ENCODE measurements at places on chromosomes 6 and 20.

DNA sequence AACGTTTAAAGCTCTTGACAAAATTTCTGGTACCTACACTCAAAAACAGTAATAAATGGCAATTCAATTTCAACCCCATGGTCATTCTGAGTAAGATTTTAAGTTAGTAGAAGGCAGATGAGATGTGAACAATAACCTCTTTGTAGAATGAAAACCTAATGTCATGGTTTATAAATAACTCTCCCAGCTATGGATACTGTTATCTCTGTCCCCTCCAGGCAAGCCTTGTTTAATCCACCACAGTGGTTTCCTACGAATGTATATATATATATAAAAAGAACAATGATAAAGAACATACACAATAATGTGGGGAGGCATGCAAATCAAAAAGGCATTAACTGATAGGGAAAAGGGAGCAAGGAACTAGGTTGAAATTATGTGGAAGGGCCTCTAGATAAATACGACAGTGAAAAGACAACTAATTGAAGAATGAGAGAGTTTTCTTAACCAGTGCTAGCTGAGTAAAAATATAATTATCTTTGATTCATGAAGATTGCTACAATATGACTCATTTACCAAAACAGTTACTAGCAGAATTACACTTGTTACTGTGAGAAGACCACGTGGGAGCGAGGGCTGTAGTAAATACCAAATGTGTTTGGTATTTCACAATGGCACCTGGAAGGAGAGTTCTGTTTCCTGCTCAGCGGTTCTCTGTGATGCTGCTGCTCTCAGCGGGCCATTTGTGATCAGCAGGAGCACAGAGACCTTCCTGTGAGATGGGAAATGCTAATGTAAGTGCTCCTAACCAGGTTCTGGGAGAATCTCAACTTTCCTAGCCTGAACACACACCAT is 173.7 kb downstream of the MBOAT1 start:
- DNase-seq = no peak

GRCh38 chr6:138864343-138864890 is 68.5 kb downstream of the ECT2L start:
- no peak for DNase-seq

GRCh38 chr6:70151616-70152015 is 151.3 kb downstream of the COL9A1 start:
- DNase-seq = no peak

- no peak for DNase-seq
Observed at GRCh38 chr6:134352786-134353480, 35.0 kb upstream of the SGK1 start.

DNA sequence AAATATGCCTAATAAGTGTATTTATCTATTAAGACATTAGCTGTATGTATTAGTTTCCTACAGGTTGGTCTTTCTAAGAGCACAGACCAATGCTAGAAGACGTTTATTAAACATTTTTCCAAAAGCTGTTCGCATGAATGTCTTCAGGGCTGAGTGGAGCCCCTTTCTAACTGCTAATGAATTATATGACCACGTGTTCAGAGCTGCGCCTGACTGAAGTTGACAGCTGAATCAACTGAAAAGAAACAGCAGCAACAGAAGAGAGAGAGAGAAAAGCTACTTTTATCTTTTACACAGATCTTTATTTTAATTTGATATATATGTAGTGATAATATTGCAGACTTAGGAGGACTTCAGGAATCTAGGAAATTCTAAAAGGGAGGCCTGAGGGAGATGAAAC is 75.2 kb upstream of the ARID1B start:
- no peak for DNase-seq

DNA sequence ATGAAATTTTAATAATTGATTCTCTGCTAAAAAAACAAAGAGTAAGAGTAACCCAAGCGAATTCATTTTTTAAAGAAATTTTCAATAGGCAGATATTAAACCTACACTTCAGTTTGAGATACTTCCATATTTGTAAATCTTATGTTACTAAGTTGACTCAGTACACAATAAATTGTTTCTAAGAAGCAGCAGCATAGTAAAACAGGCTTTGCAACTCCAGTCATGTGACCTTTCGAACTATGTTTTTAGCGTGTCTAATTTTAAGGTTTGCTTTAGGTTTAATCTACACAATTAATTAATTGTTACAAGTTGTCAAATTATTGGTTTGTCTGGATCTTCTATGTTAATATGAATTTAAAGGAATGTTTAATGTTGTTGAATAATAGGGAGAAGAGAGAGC is 708.9 kb upstream of the CITED2 start:
- DNase-seq = no peak

DNA sequence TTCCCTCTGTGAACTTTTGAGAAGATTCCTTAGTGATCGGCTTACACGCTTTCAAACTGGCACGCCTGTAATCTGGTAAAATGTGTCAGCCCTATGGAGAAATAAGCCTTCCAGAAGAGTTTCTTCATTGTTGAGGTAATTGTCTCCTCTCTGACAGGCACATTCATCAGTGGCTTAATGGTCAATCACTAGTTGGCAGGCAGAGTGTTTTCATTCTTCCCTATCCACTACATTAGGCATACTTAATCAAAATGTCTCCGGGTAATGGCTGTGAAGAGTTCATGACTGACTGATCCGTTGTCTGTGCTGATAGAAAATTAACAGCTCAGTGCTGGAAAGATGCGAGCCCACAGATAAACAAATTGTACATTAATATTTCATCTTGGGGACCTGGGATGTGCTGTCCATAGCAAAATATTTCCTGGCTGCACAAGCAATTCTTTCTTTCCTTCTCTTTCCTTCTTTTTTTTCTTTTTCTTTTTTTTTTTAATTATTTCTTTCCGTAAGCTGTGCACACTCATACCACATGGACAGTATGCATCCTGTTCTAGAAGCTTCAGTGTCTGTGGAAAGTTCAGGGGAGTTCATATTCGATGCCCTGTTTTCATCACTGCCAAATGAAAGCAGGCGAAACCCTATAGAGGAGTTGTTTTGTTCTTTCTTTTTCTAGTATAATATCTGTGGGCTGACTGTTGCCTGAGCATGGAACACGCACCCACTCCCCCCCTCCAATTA is 31.4 kb downstream of the TSHZ2 start:
- no peak for DNase-seq

- DNase-seq = no peak
Observed at GRCh38 chr6:6665555-6666243, 77.2 kb downstream of the LY86 start.

DNA sequence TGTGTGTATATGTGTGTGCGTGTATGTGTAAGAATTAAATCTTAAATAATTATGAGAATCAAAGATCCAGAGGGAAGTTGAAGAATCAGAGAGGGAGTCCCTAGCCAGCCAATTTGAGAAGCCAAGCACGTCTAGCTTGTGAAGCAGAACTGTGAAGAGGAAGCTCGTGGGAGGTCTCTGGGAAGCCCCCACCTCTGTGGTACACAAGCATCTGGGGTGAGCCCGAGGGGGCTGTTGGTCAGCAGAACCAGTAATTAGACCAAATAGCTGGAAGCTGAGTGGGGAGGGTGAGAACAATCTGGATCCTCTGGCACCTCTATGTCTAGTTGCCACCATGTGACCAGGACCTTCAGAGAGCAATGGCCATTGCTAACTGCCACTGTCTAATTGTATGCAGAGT is 310.0 kb upstream of the PRND start:
- DNase-seq = no peak
